GM19239 (cell line): ENCODE measurements at places on chromosomes 4 and X.

DNA sequence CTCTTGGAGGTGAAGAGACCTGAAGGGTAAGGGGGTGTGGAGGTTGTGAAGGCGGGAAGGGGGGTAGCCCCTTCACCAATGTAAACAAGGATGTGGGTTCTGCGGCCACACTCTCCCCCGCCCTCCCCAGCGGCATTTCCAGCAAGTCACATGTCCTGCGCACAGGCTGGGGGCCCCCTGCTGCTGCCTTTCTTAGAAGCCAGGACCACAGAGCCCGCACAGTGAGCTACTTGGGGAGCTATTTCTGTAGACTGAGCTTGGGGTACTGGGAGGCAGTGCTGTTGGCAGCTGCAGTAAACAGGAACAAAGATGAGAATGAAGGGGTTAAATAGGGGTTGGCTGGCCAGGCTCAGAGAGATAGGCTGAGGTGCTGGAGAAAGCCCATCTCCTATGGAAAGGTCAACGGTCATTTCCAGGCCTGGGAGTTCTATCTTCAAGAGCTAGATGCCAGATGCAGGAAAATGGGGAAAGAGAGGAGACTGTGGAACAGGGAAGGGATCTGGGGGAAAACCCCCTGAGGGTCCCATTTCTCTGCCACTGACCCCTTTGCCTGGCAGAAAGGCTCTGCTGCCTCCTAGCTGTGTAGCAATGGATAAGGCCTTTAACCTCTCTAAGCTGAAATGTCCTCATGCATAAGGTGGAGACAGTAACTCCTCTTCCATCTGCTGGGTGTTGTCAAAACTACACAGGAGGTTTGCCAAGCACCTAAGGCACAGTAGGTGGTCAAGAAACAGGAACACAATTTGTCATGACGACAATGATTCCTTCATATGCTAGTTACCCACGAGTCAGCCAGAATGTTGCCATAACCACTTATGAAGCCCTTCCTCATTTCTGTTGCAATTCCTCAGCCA lies 18.5 kb upstream of the PIM2 start:
- no peak for DNase-seq

DNA sequence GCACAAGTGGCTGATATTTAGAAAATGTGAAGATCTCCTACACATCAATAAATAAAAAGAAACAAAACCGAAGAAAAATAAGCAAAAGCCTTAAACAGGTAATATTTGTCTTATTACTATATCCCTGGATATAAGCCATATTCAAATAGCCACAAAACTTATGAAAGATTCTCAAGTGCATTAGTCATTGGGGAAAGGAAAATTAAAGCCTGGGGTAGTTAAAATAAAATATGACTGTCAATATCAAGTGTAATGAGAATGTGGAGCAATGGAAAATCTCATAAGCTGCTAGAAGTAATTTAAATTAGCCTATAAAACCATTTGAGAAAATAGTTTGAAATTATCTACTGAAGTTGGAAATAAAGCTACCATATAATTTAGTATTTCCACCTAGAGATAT lies 399.9 kb downstream of the GASK1B start:
- DNase-seq, result no peak

DNA sequence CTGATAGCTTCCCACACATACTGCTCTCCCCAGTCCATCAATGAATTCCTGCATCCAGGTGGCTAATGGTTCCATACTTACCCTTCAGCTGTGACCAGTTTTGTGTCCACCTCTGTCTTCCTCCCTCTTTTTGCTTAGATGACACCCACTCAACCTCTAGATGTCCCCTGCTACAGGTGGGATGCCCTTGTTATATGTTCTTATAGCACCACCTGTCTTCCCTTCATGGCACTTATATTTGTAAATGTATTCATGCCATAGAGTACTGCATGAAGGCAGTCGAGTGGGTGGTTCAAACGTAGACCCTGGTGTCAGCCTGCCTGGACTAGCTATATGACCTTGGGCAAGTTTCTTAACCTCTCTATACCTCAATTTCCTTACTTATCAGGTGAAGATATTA lies 6.5 kb upstream of the USP46 start:
- DNase-seq, result peak; percentile 14

GRCh38 chrX:109440475-109440874 lies 41.4 kb downstream of the GUCY2F start:
- no peak for DNase-seq

- no peak for DNase-seq
Observed at GRCh38 chrX:133054761-133055405, 42.0 kb downstream of the USP26 start.

DNA sequence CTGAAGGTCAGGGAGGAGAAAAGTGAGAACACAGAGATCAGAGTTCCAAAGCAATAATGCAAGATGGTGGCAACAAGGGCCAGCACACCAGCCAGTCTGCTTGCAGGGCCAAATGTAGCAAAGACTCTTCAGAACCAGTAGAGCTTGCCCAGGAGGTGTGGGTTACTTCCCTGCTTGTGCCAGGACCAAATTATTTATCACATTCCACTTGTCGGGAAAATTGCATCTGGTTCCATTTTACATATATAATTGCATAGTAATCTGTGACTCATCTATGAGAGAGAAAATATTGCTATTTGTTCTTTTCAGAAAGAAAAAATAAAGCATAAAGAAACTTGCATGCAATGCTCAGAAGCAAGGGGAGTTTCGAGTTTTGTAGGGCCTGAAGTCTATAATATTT lies 41.4 kb downstream of the MAML3 start:
- DNase-seq, result no peak

DNA sequence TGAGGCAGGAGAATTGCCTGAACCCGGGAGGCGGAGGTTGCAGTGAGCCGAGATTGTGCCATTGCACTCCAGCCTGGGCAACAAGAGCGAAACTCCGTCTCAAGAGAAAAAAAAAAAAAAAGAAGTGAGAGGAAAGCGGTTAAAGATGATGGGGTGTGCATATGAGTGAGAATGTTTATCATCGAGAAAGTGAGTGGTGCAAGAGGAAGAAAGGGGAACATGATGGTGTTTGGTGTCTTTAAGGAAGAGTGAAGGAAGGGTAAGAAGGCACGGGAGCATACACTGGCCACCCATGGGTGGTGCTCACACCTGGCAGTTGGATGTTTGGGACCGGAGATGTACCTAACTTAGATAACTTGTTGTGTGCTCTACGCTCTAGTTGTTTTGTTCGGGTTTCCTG lies 62.2 kb downstream of the STOX2 start:
- DNase-seq, result no peak

- DNase-seq, result peak; percentile 49
Observed at GRCh38 chr4:47122592-47123291, 91.4 kb downstream of the GABRB1 start.

DNA sequence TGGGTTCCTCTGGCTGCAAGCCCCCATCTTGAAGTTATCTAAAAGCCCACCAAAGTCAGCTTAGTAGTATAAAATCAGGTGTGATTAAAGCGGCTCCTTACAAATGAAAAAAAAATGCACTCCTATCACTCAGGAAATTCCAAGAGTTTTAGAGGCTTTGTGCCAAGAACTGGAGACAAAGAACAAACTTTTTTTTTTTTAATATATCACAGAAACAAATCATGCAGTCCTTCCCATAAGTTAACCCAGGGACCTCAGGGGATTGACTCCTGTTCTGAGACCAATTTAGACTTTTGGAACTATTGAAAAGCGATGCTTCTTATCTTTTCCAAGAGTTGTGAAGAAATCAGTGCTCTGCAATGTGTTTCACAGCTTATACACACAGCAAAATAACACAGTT lies 53.6 kb downstream of the HHIP start:
- no peak for DNase-seq

DNA sequence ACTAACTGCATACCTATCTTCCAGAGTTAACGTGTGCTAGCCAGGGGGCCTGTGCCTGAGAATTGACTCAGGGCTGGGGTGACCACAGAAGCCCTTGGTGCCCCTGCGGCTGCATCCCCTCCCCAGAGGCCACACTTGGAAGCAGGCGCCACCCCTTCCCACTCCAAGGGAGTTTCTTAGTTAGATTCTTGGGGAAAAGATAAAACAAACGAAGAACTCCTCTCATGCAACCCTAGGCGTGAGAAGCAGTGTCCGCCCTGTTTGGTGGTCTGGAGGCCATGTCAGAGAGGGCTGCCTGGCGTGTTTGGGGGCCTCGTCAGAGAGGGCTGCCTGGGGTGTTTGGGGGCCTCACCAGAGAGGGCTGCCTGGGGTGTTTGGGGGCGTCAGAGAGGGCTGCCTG lies 50.3 kb upstream of the HGFAC start:
- DNase-seq, result no peak

DNA sequence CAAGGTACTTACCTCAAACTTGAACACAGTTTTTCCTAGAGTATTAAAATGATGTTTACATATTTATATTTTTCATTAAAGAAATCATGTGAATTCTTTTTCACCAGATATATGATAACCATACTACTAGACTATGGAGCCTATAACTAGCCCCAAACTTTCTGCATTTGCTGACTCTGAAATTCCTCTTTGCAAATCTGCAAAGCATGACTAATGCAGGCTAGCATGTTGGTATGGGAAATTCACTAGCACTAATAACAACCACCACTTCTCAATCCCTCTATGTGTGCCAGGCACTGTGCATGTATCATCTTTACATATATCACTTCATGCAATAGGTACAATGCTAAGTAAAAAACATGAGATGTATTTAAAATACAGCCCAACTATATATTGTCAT lies 51.1 kb downstream of the SLC10A7 start:
- no peak for DNase-seq

GRCh38 chr4:8761824-8762205 lies 109.8 kb downstream of the HMX1 start:
- no peak for DNase-seq

DNA sequence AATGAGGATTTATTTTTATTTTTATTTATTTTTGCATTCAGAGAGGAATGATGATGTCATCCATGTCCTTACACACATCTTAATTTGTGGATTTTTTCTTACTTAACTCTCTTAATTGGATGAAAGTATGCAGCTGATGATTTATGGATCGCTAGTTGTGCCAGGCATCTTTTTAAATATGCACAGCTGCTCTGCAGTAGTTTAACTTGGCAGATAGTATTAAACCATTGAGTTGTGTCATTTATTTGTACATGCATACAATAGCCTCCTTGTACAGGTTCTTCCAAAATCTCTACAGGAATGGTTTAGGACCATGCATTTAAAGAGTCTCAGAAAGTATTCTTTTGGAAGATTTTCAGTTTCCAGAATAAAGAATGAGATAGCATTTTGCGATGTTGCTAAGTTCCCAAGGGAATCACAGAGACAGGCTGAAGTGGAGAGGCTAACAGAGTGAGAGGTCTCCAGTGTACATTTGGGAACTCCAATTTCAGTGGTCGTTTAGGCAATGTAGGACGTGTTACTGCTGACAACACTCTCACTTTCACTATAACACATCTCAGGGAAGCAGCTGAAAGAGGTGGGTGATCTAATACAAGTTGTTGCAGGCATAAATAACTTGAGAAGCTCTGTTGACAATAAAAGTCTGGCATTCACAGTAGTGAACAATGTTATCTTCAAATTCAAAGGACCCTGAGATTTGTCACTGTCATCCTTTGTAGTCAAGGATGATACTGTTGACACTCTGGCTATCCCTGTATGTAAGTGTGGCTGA lies 49.9 kb upstream of the SCRG1 start:
- DNase-seq, result peak; percentile 10

DNA sequence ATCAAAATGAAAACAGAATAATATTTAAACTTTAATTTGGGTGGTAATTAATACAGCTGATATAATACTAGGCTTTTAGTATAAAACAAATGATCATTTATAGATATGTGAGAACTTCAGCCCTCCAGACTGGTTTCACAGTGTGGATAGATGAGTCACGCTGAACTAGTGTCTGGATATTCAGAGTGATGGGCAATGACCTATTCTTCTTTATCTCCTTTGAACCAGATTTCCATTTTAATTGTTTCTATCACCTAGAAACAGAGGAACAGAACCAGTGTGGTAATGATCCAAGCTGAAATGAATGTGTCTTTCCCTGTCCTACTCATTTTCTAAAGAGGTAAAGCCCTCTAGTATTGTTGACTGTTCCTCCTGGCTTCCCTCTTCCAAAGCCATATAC lies 155.2 kb upstream of the GK2 start:
- no peak for DNase-seq

GRCh38 chr4:186651624-186652023 lies 72.0 kb downstream of the FAT1 start:
- no peak for DNase-seq

- no peak for DNase-seq
Observed at GRCh38 chrX:24262309-24262708, 51.6 kb downstream of the SUPT20HL2 start.

DNA sequence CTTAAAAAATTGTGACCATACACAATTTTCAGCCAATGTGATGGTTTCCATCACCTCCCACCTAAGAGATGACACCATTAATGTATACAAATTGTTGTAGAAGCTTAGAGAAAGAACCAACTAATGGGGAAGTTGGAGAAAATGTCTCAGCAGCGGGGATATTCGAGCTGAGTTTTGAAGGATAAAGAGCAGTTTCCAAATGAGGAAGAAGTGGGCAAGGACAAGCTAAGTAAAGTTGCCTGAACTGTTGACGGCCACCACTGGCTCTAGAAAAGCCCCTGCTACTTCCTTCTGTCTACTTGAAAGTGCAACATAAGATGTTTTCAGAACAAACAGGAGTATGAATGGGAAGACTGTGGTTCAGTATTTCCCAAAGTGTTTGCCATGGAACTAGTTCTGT lies 92.0 kb downstream of the CHRNA9 start:
- DNase-seq, result no peak

GRCh38 chrX:153463031-153463430 lies 7.3 kb downstream of the HAUS7 start:
- DNase-seq, result no peak

GRCh38 chr4:39664828-39665731 lies 26.4 kb upstream of the SMIM14 start:
- DNase-seq, result no peak

- no peak for DNase-seq
Observed at GRCh38 chrX:133926099-133926498, 59.3 kb downstream of the GPC3 start.

DNA sequence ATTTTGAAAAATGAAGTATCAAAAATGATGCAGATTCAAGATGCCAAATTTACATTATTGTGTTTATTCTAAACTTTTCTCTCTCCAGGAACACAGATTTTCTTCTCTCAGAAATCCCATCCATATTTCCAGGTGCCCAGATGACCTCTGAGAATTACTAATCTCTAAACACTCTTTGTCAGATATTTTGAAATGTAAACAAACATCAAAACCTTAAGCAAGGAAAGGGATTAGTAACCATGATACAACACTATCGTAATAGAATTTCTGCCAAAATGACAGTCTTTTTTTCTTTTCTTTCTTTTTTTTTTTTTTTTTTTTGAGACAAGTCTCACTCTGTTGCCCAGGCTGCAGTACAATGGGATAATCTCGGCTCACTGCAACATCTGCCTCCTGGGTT lies 76.7 kb downstream of the PDS5A start:
- no peak for DNase-seq

- DNase-seq, result no peak
Observed at GRCh38 chr4:8308856-8309771, 39.6 kb downstream of the HTRA3 start.

DNA sequence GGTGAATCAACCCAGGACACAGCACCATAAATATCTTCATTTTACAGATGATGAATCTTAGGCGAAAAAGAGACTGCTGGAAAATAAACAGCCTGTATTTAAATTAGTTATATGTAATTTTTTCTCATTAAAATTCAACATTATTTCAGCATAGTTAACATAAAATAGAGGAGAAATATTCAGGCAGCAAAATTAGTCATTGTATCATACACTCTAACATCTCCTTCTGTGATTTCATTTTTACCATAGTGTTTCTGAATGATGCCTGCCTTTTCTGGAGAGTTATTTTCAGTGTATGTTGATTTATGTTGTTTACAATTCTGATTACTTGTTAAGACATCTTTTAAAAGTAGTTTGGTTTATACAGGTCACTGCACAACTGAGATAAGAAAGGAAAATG lies 82.3 kb upstream of the KCNIP4 start:
- no peak for DNase-seq

- DNase-seq, result no peak
Observed at GRCh38 chr4:157795495-157795894, 377.3 kb downstream of the GASK1B start.
